RPMI7951 (cell line): ENCODE measurements at places on chromosomes 11 and 22.
A peak's percentile ranks its signal among the peaks of the same experiment; 100 is the strongest.

DNA sequence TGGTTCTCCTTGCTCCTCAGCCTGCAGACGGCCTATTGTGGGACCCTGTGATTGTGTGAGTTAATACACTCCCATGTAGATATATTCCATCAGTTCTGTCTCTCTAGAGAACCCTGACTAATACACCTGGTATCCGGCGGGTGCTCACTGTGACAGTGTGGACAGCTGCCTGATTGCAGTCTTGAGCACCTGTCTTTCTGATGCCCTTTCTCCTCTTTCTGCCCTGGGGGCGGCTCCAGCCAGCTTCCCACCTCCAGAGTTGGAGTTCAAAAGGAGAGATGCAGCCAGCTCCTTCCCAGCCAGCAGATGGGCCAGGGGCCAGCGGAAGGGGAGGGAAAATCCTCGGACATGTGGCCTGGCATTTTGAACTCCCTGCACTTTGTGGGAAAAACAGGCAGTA lies 15.0 kb downstream of the SMIM38 start:
- DNase-seq, result no peak

- no peak for DNase-seq
Observed at GRCh38 chr11:43545610-43546009, 134.9 kb upstream of the HSD17B12 start.

DNA sequence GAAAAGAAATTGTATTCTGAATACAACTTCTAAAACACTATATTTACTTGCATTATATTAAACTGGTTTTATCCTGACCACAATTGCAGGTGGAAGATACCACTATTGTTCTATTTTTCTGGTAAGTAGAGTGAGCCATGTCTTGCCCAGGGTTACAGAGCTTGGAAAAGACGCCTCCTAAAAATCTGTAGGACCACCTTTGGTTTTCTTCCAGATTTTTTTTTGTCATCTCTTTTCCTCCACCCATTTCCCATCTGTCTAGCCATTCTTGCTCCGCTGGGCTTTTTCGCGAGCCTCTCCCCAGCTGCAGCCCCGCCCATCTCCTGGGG lies 294 bp upstream of the MTMR3 start:
- DNase-seq, result no peak

DNA sequence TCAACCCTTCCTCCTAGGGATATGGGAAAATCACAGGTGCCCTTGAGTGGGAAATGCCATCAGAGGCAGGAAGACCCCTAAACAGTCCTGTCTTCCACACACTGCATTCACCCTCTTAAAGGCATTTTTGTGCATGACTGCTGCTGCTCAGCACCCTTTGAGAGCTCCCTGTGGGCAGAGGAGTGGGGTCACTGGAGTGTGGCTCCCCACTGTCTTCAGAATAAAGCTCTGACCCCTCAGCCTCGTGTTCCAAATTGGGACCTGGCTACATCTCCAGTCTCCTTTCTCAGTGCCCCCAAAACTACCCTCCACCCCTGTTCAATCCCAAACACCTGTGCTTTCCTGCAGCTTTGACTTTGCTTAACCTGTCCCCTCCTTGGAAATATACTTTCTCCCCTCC lies 46.6 kb downstream of the CHRDL2 start:
- DNase-seq, result no peak

- no peak for DNase-seq
Observed at GRCh38 chr22:35576671-35577070, 36.0 kb downstream of the RASD2 start.

GRCh38 chr22:25749420-25750169 lies 7.6 kb downstream of the MYO18B start:
- DNase-seq, result no peak

DNA sequence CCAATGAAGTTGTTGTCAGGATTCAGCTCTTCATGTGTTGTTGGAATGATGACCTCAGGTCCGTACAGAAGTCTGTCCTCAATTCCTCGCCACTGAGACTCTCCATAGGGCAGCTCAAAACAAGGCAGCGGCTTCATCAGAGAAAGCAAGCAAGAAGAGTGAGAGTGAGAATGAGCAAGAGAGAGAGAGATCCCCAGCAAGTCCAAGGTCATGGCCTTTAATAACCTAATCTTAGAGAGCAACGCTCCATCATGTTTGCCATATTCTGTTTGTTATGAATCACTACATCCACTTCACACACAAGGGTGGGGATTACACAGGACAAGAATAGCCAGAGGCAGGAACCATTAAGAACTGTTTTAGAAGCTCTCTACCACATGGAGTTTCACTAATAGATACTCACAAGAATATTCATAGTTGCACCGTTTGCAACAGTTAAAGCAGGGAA lies 23.3 kb upstream of the MMP7 start:
- peak; percentile 50 for DNase-seq
